ENCODE measurements at places on chromosomes 2 and 18.

- no peak for DNase-seq
Measured at GRCh38 chr2:168920504-168921157, 19.5 kb downstream of the G6PC2 start.

DNA sequence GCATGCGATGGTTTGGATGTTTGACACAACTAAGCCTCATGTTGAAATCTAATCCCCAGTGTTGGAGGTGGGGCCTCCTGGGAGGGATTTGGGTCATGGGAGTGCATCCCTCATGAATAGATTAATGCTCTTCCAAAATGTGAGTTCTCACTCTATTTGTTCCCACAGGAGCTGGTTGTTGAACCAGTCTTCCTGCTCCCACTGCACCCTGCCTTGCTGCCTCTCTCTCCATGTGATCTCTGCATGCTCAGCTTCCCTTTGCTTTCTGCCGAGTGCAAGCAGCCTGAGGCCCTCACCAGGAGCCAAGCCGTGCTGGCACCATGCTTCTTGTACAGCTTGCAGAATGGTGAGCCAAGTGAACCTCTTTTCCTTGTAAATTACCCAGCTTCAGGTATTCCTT is 206.8 kb downstream of the VAPA start:
- DNase-seq = no peak

- DNase-seq = no peak
Measured at GRCh38 chr2:73925853-73926492, 707 bp upstream of the DGUOK start.

DNA sequence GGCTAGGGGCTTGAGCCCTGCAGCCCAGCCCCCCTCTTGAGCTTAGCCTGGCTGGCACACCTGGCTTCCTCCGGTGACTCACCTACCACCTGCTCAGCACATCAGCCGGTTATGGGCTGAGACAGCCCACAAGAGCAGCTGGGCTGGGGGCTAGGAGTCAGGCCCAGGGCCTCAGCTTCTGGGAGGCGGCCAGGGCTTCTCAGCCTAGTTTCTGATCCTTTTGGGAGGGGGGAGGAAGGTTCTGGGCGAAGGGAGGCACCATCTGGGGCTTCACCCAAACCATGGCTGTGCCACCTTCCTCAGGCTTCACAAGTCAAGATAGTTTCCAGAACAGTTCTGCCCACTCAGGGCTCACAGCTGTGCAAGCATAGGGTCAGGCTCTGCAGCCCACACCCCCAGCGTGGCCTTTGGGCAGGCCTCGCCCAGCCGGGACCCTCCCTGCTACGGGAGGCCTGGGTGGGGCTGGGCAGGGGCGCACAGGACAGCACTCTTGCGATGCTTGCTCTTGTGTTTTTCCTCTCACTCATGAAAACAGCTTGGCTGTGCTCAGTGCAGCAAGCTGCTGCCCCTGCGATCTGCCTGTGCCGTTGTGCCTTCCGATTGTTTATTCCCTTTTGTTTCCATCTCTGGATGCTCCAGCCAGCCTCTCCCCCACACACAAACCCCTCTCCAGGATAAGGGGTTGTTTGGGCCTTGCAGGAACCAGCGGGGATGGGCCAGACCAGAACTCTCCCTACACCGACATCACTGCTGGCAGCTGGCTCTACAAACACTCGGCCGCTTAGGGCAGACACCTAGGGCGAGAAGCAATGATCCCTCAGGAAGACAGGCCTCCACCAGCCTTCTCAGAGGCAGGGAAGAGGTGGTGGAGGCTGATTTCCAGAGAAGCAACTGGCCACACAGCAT is 26.1 kb upstream of the SEMA4C start:
- DNase-seq = no peak

- no peak for DNase-seq
Measured at GRCh38 chr2:238299803-238300202, 11.4 kb upstream of the PER2 start.

GRCh38 chr2:3094999-3095958 is 282.3 kb downstream of the EIPR1 start:
- DNase-seq = no peak

- no peak for DNase-seq
Measured at GRCh38 chr18:33181016-33181415, 259.5 kb downstream of the CCDC178 start.

DNA sequence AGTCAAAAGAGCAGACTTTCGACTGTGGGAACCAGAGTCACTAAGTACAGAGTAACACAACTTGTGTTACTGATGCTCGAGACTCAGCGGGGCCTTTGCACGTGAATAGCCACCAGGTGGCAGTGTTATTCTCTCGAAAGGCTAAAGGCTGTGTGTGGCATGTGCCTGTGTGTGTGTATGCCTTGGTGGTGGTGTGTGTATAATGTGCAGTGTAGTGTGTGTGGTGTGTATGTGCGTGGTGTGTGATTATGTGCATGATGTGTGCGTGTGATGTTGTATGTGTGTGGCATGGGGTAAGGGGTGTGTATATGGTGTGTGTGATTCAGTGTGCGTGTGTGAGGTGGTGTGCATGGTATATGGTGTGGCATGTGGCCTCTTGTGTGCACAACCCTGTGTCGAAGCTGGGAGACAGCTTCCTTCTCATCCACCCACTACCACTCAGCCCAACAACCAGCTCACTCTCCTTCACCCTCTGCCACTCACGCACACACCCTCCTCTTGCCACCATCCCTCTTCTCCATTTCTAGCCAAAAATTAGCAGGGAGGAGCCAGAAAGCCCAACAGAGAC is 83.0 kb upstream of the ZNF532 start:
- peak; percentile 12 for DNase-seq

Data from GOT3 (cell line).